ENCODE measurements at places on chromosomes 1 and 21. TPM values are rescaled to one million over a fixed set of nuclear protein-coding genes. Genes with fewer than 3 reads are reported as not detected.

The ROR1 gene
- total RNA-seq: 8.2 TPM

DNA sequence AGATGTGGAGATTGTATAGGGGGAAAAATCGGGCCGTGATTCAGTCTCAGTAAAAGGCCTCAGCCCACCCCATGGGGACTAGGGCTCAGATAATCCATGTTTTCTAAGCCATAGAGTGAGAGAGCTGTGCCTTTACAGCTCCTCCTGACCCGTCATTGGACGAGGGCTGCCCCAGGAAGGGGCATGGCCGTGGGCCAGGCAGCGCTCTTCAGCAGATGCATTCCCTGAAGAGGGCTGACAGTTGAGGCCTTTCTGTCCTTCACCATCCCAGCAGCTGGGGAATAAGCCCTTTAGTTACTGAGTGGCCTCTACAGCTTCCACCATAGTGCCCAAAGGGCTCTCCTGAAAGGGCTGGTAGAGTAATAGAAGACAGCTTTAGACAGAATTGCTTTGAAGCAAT is 57.2 kb downstream of the ST3GAL3 start:
- no peak overlapping the region for H3K4me3 ChIP-seq
- no peaks in the 10 kb centered on the region for H3K36me3 ChIP-seq
- H3K4me1 ChIP-seq: peaks cover 25% of the 10 kb centered on the region
- H3K27me3 ChIP-seq: no peaks in the 10 kb centered on the region
- no peak for DNase-seq
- no peak overlapping the region for H3K27ac ChIP-seq

The PDE9A gene
- 22.6 TPM for total RNA-seq

DNA sequence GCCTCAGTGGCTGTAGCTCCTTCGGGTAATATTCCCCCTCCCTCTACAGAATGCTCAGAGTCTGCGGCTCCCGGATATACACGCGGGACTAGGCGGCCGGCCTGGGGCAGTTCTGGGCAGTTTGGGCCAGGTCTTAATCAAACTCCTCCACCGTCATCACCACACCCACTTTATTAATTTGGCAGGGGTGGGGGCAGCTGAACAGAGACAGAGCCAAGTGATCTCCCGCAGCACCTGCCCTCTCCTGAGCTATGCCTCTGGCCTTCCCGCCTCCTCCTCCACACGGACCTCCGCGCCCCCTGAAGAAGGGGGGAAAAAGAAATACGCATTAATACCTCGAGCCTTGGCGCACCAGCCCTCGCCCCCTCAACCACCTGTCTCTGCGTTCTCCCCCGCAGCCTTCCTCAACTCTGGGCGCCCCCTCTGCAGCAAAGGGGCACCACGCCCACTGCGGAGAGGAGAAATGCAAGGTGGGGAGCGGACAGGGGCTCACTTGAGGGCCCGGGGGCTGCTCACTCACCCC is 42.6 kb downstream of the CD34 start:
- H3K36me3 ChIP-seq: peaks cover 2% of the 10 kb centered on the region
- H3K27me3 ChIP-seq: no peaks in the 10 kb centered on the region

- no peak overlapping the region for H3K27ac ChIP-seq
- no peaks in the 10 kb centered on the region for H3K36me3 ChIP-seq
- peaks cover 21% of the 10 kb centered on the region for H3K4me1 ChIP-seq
- no peak for DNase-seq
These were observed 10.0 kb downstream of the ITLN1 start for GRCh38 chr1:160874935-160875334.

The NMNAT2 gene
- 0.20 TPM for total RNA-seq

The SAMD11 gene
- 7.5 TPM for total RNA-seq

The TACSTD2 gene
- 1.1 TPM for total RNA-seq

The ASPM gene
- 2.0 TPM for total RNA-seq

- H3K4me1 ChIP-seq: no peaks in the 10 kb centered on the region
- no peaks in the 10 kb centered on the region for H3K27me3 ChIP-seq
- no peak overlapping the region for H3K27ac ChIP-seq
These were observed 6.4 kb upstream of the TNFRSF25 start for GRCh38 chr1:6472391-6472790.
